ENCODE measurements at places on chromosomes 5 and 9. TPM values are rescaled to one million over a fixed set of nuclear protein-coding genes. Genes with fewer than 3 reads are reported as not detected.

- no peak overlapping the region for H3K4me3 ChIP-seq
- no peak overlapping the region for H3K27ac ChIP-seq
- H3K27me3 ChIP-seq: no peaks in the 10 kb centered on the region
- DNase-seq: no peak
- peaks cover 20% of the 10 kb centered on the region for H3K36me3 ChIP-seq
- H3K4me1 ChIP-seq: no peaks in the 10 kb centered on the region
Observed at GRCh38 chr5:2553611-2554010, 197.9 kb downstream of the IRX2 start.

GRCh38 chr5:20050262-20050661, 62.3 kb upstream of the CDH18 start:
- no peak for DNase-seq
- peaks cover 5% of the 10 kb centered on the region for H3K36me3 ChIP-seq
- no peak overlapping the region for H3K4me3 ChIP-seq
- H3K4me1 ChIP-seq: no peaks in the 10 kb centered on the region

DNA sequence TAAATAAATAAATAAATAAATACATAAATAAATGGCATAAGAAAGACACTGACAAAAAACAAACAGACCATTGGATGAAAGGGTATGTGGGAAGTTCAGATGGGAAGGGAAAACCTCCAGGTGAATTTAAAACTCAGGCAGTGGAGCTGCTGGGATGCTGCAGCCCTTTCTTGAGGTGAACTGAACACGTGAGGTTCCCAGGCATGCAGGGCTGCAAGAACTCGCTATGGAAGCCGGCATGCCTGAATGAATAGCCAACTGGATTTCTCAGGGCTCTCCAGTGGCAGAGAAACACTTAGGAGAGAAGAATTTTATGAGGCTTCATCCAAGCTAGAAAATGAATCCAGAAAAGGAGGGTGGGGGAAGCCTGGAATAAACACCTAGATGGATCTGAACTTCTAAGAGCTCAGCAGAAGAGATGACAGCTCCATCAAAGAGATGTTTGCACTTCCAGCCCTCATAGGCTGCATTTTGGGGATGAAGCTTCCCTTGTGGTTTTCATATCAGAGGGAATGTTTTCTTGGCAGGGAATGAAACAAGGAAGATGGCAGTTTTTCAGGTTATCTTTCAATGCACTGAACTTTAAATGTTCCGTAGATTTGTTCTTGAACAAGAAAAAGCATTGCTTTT, 224.2 kb upstream of the DAP start:
- H3K4me1 ChIP-seq: peaks cover 6% of the 10 kb centered on the region
- no peak for DNase-seq
- H3K27me3 ChIP-seq: peaks cover 14% of the 10 kb centered on the region
- H3K27ac ChIP-seq: no peak overlapping the region
- H3K4me3 ChIP-seq: no peak overlapping the region

GRCh38 chr5:156149213-156149612, 177.8 kb upstream of the SGCD start:
- H3K36me3 ChIP-seq: no peaks in the 10 kb centered on the region
- H3K27me3 ChIP-seq: no peaks in the 10 kb centered on the region
- H3K27ac ChIP-seq: no peak overlapping the region
- H3K4me1 ChIP-seq: no peaks in the 10 kb centered on the region
- no peak for DNase-seq
- no peak overlapping the region for H3K4me3 ChIP-seq

DNA sequence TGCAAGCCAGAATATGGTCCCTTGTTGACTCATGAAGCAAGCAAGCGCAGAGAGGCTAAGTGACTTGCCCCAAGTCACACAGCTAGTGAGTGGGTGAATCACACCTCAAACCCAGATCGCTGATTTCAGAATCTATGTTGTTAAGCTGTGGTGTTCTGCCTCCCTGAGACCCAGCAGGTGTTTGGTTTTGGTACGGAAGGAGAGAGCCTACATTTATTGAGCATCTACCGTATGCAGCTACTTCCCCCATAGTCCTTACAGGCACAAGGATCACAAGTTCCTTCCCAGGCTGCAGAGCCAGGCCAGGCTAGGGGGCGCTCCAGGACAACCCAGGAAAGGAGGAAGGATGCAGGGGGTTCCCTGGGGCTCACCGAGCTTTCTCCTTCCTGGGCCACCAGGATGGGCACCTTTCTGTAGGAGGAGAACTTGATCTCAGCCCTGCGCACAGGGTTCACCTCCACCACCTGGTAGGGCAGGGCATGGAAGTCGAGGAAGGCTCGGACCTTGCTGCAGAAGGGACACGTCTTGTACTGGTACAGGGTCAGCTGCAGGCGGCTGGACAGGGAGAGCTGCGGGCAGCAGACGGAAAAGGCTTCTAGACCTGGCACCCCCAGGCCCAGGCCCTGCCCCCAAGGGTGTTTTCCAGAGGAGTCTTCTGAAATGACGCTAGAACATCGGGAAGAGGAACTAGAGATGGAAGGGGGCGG, 2.5 kb downstream of the PTGES2 start:
- H3K27me3 ChIP-seq: no peaks in the 10 kb centered on the region
- DNase-seq: no peak
- peak overlapping the region; percentile 35 for H3K4me3 ChIP-seq
- no peaks in the 10 kb centered on the region for H3K36me3 ChIP-seq

GRCh38 chr9:70111042-70111602, 67.5 kb downstream of the MAMDC2 start:
- H3K4me3 ChIP-seq: no peak overlapping the region
- peaks cover 26% of the 10 kb centered on the region for H3K27me3 ChIP-seq
- DNase-seq: no peak
- peaks cover 6% of the 10 kb centered on the region for H3K4me1 ChIP-seq
- H3K27ac ChIP-seq: no peak overlapping the region
- H3K36me3 ChIP-seq: no peaks in the 10 kb centered on the region

- no peaks in the 10 kb centered on the region for H3K27me3 ChIP-seq
- DNase-seq: no peak
- no peak overlapping the region for H3K4me3 ChIP-seq
- no peak overlapping the region for H3K27ac ChIP-seq
- H3K4me1 ChIP-seq: peaks cover 20% of the 10 kb centered on the region
- H3K36me3 ChIP-seq: peaks cover 19% of the 10 kb centered on the region
Observed at GRCh38 chr9:21320465-21320864, 14.7 kb downstream of the KLHL9 start.

DNA sequence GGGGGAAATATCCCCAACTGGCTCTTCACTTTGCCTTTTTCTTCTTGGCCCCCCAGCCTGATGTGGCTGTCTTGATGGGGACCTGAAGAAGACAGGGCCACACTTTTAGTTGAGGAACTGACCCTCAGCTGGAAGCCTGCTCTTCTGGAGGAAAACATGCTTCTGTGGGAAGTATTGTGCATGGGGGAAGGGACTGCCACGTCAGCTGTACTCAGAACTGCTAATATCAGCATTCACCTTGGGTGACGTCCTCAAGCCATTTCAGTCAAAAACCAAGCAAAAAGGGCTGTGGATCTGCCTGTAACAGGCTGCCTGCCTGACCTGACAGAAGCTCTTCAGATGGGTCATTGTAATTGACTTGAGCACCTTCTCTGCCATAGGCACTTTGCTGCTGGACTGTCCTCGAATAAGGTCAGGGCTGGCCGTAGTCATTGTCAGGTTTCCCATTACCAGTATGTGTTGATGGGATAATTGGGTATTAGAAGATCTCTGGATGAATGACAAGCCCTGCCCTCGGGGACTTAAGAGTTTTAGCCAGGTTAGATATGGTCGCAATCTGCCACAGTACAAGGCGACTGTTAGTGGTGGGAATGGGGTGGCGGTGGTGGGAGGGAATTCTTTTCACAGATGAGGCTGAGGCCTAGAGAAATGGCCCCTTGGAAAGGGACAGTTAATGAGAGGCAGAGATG, 10.4 kb downstream of the RAI14 start:
- H3K4me1 ChIP-seq: no peaks in the 10 kb centered on the region
- H3K36me3 ChIP-seq: no peaks in the 10 kb centered on the region
- no peak overlapping the region for H3K4me3 ChIP-seq

DNA sequence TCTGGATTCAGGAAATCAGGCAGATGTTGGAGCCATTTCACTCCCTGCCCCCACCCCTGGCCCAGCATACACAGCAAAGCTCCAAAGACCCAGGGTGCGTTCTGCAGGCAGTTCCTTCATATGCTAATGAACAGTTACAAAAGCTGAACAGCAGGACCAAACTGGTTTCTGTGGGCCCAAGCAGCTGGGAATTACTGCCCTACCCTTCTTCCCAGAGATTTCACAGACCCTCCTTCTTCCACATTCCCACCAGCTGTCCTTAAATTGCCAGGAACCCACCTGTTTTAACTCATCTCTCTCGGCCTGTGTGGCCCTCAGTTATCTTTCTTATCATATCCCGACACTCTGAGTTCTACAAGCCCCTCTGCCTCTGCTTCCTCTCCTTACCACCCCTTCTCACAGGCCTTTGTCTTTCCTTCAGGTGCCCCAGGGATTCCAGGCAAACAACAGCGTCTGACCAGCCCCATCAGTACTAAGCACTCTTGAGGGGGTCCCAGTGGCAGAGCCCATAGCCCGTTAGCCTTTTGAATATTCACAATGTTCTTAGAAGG, 10.6 kb upstream of the F2RL1 start:
- H3K36me3 ChIP-seq: no peaks in the 10 kb centered on the region
- no peaks in the 10 kb centered on the region for H3K27me3 ChIP-seq
- H3K27ac ChIP-seq: no peak overlapping the region
- no peak for DNase-seq

- no peaks in the 10 kb centered on the region for H3K27me3 ChIP-seq
- H3K27ac ChIP-seq: no peak overlapping the region
- H3K36me3 ChIP-seq: no peaks in the 10 kb centered on the region
- DNase-seq: no peak
- H3K4me3 ChIP-seq: no peak overlapping the region
- H3K4me1 ChIP-seq: no peaks in the 10 kb centered on the region
Observed at GRCh38 chr5:92945605-92946097, 635.4 kb downstream of the NR2F1-AS1 start.

GRCh38 chr5:56725711-56726411, 89.5 kb upstream of the MAP3K1 start:
- H3K27ac ChIP-seq: no peak overlapping the region
- H3K4me3 ChIP-seq: no peak overlapping the region
- no peak for DNase-seq
- no peaks in the 10 kb centered on the region for H3K36me3 ChIP-seq

- H3K4me3 ChIP-seq: no peak overlapping the region
- peaks cover 7% of the 10 kb centered on the region for H3K4me1 ChIP-seq
- no peak for DNase-seq
- H3K27me3 ChIP-seq: no peaks in the 10 kb centered on the region
- H3K27ac ChIP-seq: no peak overlapping the region
Observed at GRCh38 chr9:126361810-126362238, 35.2 kb downstream of the MVB12B start.

DNA sequence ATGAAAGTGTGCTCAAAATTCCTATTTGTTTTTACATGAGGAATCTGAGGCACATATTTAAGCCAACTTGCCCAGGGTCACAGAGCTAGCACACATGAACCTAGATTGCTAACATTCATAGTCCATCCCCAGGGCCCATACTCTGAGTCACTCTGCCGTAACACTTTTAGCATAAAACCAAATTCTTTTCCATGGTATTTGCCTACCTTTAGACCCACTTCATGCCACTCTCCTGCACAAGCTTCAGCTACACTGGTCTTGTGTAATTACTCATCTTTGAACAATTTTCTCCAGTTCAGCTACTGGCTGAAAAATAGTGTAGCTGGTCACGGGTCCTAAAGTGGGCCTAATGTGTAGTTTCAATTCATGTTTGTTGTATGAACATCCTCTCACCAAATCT, 200.7 kb downstream of the SLC12A2 start:
- no peaks in the 10 kb centered on the region for H3K27me3 ChIP-seq
- no peak for DNase-seq
- no peak overlapping the region for H3K27ac ChIP-seq
- no peaks in the 10 kb centered on the region for H3K36me3 ChIP-seq

DNA sequence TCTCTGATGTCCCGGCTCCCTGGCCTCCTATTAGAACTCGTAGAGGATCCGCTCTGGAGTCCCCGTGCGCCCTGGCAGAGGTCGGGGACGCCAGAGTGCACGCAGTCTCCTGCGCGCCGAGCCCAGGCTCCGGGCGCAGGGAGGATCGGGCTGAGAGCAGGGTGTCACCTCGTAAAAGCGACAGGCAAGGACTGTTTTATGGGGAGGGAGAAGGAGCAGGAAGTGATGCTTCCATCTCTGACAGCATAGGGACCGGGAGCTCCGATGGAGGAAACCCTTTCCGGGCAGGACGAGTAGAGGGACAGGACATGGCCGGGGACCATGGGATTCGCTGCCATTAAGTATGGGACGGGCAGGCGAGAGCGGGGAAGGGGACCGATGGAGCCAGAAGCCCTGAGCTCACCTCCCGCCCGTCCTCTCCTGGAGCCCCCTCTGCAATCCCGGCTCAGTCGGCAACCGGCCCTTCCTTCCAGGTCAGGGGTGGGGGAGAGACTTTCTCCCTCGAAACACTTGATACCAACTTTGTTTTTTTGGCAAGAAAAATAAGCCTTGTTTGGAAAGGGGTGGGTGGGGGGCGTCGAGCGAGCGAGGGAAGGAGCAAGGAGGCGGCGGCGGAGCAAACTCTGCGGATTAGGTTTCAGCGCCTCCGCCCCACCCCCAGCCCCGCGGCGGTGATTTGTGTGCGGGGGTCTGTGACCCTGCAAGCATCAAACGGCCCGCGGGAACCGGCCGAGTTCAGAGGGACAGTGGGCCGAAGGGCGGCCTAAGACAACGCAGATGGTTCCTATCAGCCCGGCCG, 12.6 kb downstream of the LMX1B start:
- H3K4me3 ChIP-seq: peak overlapping the region; percentile 86
- peaks cover 47% of the 10 kb centered on the region for H3K27me3 ChIP-seq
- no peak overlapping the region for H3K27ac ChIP-seq
- H3K4me1 ChIP-seq: peaks cover 6% of the 10 kb centered on the region

GRCh38 chr5:136676685-136677084, 311.3 kb upstream of the TRPC7 start:
- H3K4me3 ChIP-seq: no peak overlapping the region
- no peak overlapping the region for H3K27ac ChIP-seq
- no peaks in the 10 kb centered on the region for H3K36me3 ChIP-seq
- DNase-seq: no peak
- H3K4me1 ChIP-seq: no peaks in the 10 kb centered on the region

DNA sequence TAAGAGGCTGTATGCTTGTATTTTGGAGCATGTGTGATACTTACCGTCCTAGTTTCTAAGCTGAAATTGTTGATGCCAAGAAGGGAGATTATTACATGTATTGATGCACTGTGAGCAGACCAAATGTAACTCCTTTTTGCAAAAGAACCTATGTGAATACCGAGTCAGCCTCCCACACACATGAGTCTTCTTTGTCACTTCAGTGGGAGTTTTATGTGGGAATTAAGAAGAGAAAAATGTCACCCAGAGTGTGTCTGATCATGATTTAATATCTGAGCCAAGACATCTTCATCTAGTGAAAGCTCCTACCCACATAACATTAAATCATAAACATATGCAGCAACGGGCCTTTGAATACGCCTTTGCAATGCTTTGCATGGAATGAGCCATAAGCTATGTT, 380.3 kb upstream of the ACTBL2 start:
- DNase-seq: no peak
- no peaks in the 10 kb centered on the region for H3K27me3 ChIP-seq
- no peaks in the 10 kb centered on the region for H3K36me3 ChIP-seq
- H3K4me3 ChIP-seq: no peak overlapping the region

- no peak overlapping the region for H3K27ac ChIP-seq
- H3K36me3 ChIP-seq: no peaks in the 10 kb centered on the region
- DNase-seq: no peak
- peak overlapping the region; percentile 0 for H3K4me3 ChIP-seq
Observed at GRCh38 chr9:124008303-124008693, 3.3 kb upstream of the LHX2 start.

Gene GTF3C5
- total RNA-seq: 69.2 TPM

Gene MCTP1
- 6.6 TPM for total RNA-seq

Gene SAXO1
- not detected for total RNA-seq

Gene PCDHB12
- total RNA-seq: not detected

Gene ANKRD18B
- total RNA-seq: not detected

Gene CDH10
- total RNA-seq: not detected

Gene ANGPTL2
- not detected for total RNA-seq

Gene SOHLH1
- not detected for total RNA-seq
